ENCODE measurements at places on chromosomes 16 and 17.

- DNase-seq, result no peak
These were observed 509 bp upstream of the ATP2C2 start for GRCh38 chr16:84367750-84368307.

DNA sequence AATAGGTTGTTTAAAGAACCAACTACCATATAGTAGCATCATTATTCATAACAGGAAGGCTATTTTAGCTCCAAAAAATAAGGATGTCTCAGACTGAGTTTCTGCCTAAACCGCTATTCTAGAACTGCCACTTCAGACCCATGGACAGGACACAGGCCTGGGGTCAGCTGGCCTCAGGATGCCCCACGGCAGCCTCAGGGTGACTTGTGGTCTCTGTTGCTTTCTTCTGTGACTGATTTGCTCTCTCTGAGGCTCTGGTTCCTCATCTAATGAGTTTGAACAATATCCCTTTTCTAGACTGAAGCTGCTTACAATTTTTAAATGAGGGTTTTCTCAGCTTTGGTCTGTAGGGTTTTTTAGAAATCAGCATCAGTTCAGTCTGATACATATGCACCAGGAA, 31.8 kb upstream of the IRF8 start:
- DNase-seq, result no peak

GRCh38 chr16:79623062-79623461, 22.5 kb upstream of the MAF start:
- no peak for DNase-seq

- DNase-seq, result no peak
These were observed 26.5 kb upstream of the CES5A start for GRCh38 chr16:55901566-55902217.

DNA sequence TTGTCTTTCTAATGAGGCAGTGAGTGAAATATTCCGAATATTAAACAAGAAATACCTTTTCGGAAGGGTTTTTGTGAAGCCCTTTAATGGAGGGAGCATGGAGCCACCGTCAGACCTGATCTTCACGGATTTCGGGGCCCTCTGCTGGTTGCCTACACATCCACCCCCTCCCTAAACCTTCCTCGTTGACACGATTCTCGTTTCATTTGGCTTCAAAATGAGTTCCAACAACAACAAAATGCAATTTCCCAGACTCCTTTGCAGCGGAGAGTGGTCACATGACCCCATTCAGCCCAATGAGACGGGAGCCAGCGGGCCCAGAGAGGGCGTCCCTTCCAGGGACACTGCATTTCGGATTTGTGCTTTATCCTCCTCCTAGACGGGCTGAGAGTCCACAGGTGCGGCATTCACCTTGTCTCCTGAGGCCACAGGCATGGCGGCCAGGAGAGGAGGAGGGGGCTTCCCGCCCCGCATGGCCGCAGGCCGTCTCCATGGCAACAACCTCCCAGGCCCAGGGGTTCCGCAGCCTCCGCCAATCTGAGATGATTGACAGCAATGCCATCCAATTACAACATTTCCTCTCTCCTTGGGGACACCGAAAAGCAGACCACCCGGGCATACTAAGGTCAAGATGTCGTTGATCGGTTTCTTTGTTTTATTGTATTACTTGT, 259.8 kb downstream of the C16orf95 start:
- no peak for DNase-seq

- no peak for DNase-seq
These were observed 7.4 kb downstream of the SSTR2 start for GRCh38 chr17:73172252-73172651.

DNA sequence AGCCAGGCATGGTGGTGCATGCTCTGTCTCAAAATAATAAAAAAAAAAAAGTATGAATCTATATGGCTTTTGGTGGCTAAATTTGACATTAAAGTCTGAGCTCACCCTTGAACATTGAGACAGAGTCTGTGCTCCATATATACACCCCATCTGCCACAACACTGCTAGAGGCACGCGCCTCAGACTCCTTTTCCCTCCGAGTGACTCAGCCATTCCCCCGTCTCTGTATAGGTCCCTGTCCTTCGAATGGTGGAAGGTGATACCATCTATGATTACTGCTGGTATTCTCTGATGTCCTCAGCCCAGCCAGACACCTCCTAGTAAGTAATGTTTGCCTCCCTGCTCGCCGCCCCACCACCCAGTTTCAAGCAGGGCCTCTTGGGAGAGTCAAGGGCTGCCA, 4.5 kb upstream of the EFNB3 start:
- DNase-seq, result no peak

DNA sequence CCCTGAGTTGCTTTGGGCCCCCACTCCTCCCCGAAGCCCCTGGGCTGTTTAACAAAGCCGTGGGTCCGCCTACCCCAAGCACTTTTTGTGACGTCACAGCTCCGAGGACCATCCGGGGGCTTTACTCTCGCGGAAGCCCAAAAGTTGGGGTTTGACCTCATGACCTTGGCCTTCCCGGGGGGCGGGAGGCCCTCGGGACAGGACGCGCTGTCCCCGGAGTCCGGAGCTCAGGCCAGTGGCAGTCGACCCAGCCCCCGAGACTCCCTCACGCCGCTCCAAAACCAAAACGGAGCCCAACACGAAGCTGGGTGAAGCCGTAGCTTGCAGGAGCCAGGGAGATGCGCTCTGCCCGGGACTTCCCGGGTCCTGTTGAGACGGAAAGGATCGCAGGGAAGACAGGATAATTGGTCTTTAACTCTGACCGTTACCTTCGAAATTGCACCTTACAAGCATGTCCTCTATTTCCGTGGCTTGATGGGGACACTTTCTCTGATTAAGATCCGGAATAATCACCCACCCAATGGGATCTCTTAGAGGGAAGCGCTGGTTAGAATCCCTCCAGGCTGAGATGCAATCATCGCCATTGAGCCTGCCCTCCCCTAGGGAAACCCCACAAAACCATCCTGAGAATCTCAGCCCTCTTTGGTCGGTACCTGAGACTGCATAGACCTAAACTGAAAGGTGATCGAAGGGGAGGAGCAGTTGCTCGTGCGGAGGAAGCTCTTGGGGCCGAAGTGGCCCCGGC, 4.9 kb upstream of the SOX9 start:
- no peak for DNase-seq
